ENCODE measurements at places on chromosomes 1 and 21. TPM values are rescaled to one million over a fixed set of nuclear protein-coding genes. Genes with fewer than 3 reads are reported as not detected.

TEX38 gene
- total RNA-seq: not detected

OR2W3 gene
- total RNA-seq: 2.1 TPM

PEAR1 gene
- total RNA-seq: 3.5 TPM

FAM229A gene
- total RNA-seq: 1.1 TPM

LRRN2 gene
- 13.3 TPM for total RNA-seq

TCEA3 gene
- total RNA-seq: 32.6 TPM

RAB7B gene
- total RNA-seq: 5.4 TPM

PSMG1 gene
- total RNA-seq: 34.4 TPM

SMYD3 gene
- 53.2 TPM for total RNA-seq

RUNX1 gene
- 2.1 TPM for total RNA-seq

CD84 gene
- 4.6 TPM for total RNA-seq

KRTAP13-2 gene
- not detected for total RNA-seq

PROK1 gene
- total RNA-seq: 0.17 TPM

FCRL5 gene
- total RNA-seq: not detected

SLC25A34 gene
- total RNA-seq: 0.59 TPM

SLFNL1 gene
- total RNA-seq: 0.66 TPM

FNDC10 gene
- 4.8 TPM for total RNA-seq

SLAMF6 gene
- total RNA-seq: 0.11 TPM

CLDN19 gene
- total RNA-seq: 20.6 TPM

PADI1 gene
- 0.79 TPM for total RNA-seq

WNT3A gene
- 0.06 TPM for total RNA-seq

C1orf53 gene
- total RNA-seq: 2.4 TPM

SLC45A3 gene
- total RNA-seq: 6.5 TPM

UBASH3A gene
- total RNA-seq: not detected

KRTAP10-11 gene
- total RNA-seq: not detected

KIF17 gene
- 3.9 TPM for total RNA-seq

AMY1B gene
- not detected for total RNA-seq

GBP1 gene
- total RNA-seq: 10.3 TPM

PLA2G2D gene
- total RNA-seq: not detected

CRNN gene
- not detected for total RNA-seq

MYBPH gene
- total RNA-seq: 0.06 TPM

BRDT gene
- total RNA-seq: 0.06 TPM

SIPA1L2 gene
- 21.2 TPM for total RNA-seq

GSTM5 gene
- 39.9 TPM for total RNA-seq

LCE1F gene
- total RNA-seq: not detected

AGRN gene
- total RNA-seq: 75.7 TPM

KLF17 gene
- total RNA-seq: 0.17 TPM

OR2T2 gene
- total RNA-seq: not detected

LENEP gene
- total RNA-seq: 0.22 TPM

ASCL5 gene
- total RNA-seq: 0.17 TPM

FCAMR gene
- not detected for total RNA-seq

MAGI3 gene
- total RNA-seq: 46.0 TPM

C1orf185 gene
- not detected for total RNA-seq

Measured in spinal cord (tissue), 10 donors.